ENCODE measurements at places on chromosomes 13 and 19.

GRCh38 chr13:40351537-40352379 lies 314.7 kb downstream of the FOXO1 start:
- no peak for DNase-seq

DNA sequence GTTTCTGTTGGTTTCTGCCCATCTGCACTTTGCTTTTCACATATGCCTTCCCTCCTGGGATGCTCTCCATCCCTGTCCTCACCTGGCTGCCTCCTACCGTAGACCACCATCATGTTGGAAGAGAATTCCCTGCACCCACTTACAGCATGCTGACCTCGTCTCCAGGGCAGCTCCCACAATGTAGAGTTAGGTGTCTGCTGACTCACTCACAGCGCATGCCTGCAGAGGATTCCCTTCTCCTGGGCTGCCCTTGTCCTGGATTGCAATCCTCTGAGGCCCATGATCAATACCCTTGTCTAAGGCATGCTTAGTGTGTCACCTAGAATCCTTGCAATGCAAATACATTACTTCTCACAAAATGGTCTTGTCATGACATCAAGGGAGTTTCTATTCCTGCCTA lies 43.6 kb downstream of the STOML3 start:
- no peak for DNase-seq

DNA sequence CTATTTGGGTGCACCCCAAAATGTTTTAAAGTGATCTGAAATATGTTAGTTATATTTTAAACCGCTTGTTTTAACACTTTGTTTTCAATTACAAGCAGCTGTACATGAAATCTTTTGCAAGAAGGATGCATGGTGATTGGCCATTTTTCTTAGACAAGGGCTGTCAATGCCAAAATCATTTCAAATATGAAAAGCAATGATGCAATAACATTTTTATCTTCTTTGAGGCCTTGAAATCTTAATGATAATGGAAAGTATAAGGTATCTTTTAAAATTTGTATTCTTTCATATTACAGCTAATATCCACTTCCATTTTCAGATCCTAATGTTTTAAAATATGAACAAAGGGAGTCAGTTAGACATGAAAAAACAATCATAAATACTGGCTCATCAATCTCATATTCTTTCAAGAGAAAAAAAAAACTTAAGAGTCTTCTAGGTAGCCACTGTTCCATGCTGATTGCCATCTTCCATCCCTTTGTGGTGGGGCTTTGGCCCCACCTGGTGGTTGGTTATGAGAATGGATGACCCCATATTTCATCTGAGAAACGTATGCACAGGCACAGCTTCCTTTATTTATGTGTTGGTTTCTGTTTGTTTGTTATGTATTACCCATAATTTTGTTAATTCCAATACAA lies 330.3 kb upstream of the MIR17HG start:
- DNase-seq, result no peak

DNA sequence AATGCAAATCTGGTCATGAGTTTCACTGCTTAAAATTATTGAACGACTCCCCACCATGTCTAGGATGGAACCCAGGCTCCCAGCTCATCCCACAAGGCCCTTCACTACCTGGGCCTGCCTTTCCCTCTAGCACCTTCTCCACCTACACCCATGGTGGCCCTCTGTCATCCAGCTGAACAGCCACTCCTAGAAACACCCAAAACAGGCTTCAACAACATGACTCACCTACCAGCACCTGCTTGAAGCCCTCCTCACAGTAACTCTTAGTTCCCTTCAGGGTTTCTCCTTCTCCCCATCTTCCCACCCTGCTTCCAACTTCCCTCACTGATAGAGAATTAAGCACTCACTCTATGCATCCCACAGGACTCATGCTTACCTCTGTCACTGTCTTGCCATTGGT lies 6.6 kb upstream of the IGFL2 start:
- DNase-seq, result no peak

DNA sequence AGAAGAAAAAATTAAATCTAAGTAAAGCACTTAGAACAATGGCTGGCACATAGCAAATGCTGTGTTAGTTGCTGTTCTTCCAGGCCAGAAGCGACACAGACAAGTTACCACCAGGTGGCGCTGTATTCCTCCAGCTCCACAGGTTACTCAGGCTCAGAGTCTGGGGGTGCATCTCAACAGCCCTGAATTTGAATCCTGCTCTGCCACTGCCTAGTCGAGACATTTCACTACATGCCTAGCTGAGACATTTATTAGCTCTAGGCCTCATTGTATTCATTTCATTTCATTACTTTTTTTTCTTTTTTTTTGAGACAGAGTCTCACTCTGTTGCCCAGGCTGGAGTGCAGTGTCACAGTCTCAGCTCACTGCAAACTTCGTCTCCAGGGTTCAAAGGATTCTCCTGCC lies 16.4 kb upstream of the CYP2B6 start:
- DNase-seq, result peak; percentile 47

GRCh38 chr19:56547535-56547934 lies 8.8 kb downstream of the ZFP28 start:
- no peak for DNase-seq

- DNase-seq, result no peak
Measured at GRCh38 chr13:24301434-24301833, 7.9 kb upstream of the C1QTNF9 start.

- no peak for DNase-seq
Measured at GRCh38 chr13:106796280-106797047, 228.5 kb upstream of the ARGLU1 start.

- DNase-seq, result no peak
Measured at GRCh38 chr19:12800466-12800770, 1.2 kb downstream of the PRDX2 start.

GRCh38 chr13:31663880-31664585 lies 75.3 kb upstream of the RXFP2 start:
- DNase-seq, result no peak

DNA sequence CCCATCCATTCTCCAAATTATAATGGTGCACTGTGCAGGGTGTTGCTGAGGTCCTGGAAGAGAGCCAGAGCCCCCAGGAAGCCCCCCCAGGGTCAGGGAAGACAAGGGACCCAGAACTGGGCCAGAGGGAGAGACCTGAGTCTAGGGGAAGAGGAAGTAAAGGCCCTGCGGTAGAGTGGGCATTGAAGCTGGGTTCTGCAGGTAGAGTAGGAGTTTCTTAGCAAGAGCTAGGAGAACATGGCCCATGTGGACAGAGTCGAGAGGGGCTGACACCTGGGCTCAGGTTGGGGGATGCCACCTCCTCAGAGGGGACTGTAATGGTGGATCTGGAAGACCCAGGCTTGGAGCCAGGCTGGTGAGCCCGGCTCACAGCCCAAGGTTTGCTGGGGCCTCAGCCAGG lies 17.0 kb upstream of the ONECUT3 start:
- DNase-seq, result no peak

GRCh38 chr19:16372065-16372915 lies 47.7 kb downstream of the KLF2 start:
- DNase-seq, result no peak

GRCh38 chr19:17951157-17951989 lies 15.5 kb upstream of the KCNN1 start:
- no peak for DNase-seq

GRCh38 chr13:72561791-72562190 lies 165.6 kb downstream of the MZT1 start:
- DNase-seq, result no peak

GRCh38 chr19:2775556-2776430 lies 7.3 kb downstream of the SGTA start:
- DNase-seq, result peak; percentile 57

Measured in T-helper 1 cell (primary cell).